ENCODE measurements at places on chromosomes 16 and 17.

DNA sequence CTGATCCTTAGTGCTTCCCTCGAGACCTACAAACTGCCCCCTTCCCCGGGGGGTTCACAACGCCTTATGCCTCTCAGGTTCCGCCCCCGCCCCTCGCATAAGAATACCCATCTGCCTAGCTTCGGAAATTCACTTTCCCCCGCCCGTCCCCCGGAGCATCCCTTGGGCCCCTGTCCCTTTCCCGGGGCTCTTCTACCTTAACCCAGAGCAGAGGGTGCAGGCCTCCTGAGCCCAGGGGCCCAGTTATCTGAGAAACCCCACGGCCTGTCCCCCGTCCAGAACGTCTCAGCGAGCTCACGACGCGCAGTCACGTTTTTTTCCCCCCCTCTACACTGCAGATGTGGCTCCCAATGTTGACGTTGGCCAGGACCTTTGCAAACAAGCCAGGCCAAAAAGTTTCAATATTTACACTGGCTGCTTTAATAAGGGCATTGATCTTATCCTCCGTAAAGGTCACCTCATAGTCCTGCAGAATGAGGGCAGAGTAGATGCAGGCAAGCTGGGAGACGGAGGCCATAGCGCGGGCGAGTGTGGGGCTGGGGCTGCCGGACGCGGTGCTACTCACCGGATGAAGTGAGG is 1.4 kb upstream of the NBR1 start:
- DNase-seq: peak; percentile 84

DNA sequence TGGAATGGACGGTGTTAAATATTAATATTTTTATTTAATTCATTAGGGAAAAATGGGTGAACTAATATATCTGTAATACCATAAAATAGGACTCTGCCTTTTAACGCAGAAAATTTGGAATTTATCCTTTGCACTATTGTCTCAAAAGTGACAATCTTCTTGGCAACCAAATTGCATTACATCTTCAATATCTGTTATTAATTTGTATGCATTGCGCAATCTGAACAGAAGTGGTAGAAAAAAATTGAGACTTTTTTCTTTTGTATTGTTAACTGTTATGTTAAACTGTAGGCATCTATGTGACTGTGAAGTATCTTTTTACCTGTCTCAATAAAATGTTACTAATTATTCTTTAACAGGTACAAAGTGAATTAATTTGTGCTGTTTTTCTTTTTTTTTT is 55.6 kb downstream of the PPM1E start:
- no peak for DNase-seq

GRCh38 chr16:76297941-76298340 is 20.7 kb downstream of the CNTNAP4 start:
- no peak for DNase-seq

GRCh38 chr16:13994239-13995106 is 74.5 kb downstream of the ERCC4 start:
- no peak for DNase-seq

GRCh38 chr17:68013385-68013784 is 17.1 kb upstream of the C17orf58 start:
- DNase-seq: no peak

Measured in HepG2 (cell line).